ENCODE measurements at places on chromosomes 1 and 21.

DNA sequence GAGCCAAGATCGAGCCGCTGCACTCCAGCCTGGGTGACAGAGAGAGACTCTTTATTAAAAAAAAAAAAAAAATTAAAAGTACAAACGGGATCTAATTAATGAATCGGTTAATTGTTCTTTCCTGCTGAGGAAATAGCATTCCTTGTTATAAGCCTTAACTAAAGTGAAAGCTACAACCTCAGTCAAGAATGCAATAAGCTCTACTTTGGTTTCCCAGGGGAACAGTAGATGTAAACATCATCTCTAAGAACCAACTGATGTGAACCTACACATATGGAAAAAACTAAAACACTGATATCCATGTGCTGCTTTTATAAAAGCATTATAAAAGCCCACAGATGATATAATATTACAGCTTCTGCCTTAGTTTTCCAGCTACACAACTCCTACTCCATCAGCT is 41.9 kb downstream of the LPGAT1 start:
- DNase-seq = no peak

- no peak for DNase-seq
Observed at GRCh38 chr1:185406691-185407009, 89.6 kb upstream of the IVNS1ABP start.

DNA sequence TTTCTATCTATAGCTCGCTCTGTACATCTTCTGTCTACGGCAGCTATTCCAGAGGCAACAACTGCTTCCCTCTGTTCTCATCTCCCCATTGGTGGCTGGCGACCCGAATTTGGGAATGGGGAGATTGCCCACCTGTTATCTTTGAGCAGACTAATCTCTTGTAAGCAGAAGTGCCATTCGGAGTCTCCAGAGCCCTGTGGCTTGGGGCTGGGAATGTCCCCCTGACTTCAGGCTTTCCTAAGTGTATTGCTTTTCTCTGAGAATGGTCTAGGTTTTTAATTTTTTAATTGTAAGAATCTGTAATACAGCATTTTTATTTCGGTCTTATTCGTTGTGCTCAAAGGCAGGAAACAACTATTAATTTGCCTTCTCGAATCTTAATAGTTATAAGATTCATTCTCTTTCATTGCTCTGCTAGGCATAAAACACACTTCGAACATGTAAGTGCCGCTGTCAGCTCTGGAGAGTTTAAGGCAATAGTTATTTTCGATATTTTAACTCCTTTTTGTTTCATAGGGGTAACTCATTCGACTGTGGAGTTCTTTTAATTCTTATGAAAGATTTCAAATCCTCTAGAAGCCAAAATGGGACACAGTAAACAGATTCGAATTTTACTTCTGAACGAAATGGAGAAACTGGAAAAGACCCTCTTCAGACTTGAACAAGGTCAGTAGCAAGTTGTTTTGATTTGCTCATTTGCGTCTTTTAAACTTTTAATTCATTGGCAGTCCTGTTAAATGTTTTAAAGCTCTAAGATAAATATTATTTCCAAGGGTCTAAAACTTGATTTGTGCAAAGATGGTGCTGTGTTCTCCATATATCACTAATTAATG is 514 bp downstream of the AGL start:
- DNase-seq = peak; percentile 1

DNA sequence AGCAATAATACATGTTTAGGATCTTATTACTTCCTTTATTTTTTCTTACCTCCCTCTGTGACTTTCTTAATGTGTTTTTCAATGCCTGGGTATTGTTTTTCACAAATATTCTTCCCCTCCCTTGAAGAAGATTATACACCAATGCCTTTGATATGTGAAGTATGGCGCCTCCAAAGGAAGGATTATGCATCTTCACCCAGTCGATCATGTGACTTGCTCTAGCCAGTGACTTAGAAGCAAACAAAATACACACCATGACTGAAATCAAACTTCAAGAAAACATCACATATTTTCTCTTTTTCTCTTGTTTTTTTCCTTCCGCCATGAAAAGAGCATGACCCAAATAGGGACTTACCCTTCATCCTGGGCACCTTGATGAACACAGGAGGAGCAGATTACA is 297.1 kb downstream of the NCAM2 start:
- DNase-seq = no peak

- no peak for DNase-seq
Observed at GRCh38 chr1:201359873-201360210, 17.6 kb downstream of the TNNT2 start.

- DNase-seq = no peak
Observed at GRCh38 chr1:109617291-109617801, 2.1 kb downstream of the GNAT2 start.

GRCh38 chr1:92346866-92347640 is 48.2 kb downstream of the RPAP2 start:
- no peak for DNase-seq

DNA sequence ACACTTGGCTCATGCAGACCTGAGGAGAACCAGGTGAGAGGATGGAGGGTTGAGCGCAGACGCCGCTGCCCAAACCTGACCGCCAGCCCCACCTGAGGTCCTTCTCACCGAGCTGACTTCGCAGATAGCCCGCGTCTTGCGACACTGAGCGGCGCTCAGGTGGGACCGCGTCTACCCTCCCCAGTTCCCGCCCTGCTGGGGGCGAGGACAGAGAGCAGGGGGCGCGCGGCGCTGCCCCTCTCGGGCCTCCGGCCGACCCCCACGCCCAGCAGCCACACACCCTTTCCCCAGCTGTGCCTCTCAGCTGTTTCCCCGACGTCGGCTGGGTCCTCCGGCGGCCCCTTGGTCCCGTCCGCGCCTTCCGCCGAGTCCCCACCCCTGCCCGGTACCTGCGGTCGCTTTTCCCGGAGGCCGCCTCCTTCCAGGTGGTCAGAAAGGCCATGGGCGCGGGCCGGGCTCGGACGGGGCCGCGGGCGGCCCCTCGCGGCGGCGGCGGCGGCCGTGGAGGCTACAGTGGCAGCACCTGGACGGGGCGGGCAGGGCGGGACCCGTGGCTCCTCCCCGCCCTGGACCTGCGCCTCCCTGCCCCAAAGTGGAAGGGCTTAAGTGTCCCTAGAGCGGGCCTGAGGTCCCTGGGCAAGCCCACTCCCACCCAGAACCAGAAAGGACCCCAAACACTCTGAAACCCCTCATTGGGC is 14.4 kb upstream of the TTC39A start:
- DNase-seq = peak; percentile 48

GRCh38 chr1:53271446-53272090 is 33.2 kb upstream of the MAGOH start:
- no peak for DNase-seq

DNA sequence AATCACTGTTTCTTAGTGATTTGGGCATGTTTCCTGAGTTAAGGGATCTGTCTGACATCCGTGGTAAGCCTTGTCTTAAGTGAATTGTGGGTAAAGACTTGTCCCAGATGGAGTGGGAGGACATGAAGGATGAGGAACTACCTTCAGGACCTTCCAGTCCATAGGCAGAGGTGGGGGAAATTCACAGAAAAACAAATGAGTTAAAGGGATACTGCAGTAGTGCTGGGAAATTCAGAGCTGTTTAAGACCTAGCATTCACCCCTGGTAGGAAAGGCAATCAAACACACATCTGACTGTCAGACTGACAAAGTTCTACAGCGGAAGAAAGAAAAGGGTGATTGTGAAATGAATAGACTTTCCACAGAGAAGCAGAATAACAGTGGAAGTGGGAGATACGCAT is 3.0 kb downstream of the GNAT2 start:
- DNase-seq = no peak

DNA sequence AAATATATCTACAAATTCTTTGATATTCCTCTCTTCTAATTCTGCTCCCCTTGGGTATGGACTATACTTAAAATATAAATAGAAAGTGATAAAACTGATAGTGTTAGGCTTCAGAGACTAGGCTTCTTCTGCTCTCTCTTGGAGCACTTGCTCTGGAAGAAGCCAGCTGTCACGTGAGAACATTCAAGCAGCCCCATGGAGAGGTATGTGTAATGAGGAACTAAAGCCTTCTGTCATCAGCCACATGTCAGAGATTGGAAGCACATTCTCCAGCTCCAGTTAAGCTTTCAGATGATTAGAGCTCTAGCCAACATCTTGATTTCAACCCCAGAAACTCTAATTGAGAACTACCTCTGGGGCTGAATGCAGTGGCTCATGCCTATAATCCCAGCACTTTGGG is 34.3 kb downstream of the XKR8 start:
- no peak for DNase-seq

GRCh38 chr1:237025358-237026074 is 16.5 kb upstream of the RYR2 start:
- DNase-seq = no peak

GRCh38 chr1:63563745-63564144 is 29.5 kb upstream of the PGM1 start:
- no peak for DNase-seq

DNA sequence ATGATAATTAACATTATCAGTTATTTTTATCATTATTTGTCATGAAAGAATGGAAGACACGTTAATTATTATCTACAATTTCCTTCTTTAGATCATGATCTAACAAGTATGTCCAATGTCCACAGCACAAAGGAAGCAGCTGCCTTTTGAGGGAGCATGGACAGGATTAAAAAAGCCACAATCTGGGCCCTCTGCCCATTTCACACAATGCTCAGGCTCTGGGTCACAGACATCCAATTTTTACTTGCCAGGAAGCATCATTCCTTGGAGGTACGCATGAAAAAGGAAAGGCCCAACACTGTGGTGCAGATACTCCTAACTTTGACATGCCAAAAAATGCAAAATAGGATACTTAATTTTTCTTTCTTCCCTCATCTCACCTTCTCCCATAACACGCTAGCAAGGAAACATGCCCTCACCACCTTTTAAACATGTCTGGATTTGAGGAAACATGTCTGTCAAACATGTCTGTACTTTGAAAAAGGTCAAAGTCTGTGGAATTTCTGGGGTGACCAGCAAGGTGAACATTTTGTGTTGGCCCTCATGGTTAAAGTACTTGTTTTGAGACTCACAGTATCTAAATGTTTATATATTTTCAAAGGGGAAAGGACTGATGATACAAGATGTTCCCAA is 40.0 kb downstream of the GADD45A start:
- peak; percentile 83 for DNase-seq
